ENCODE measurements at places on chromosomes 13 and 19. TPM values are rescaled to one million over a fixed set of nuclear protein-coding genes. Genes with fewer than 3 reads are reported as not detected.

MYH14 gene
- not detected for total RNA-seq

GRCh38 chr13:39037410-39037879 lies 444 bp downstream of the PROSER1 start:
- no peak for DNase-seq

C19orf81 gene
- total RNA-seq: 5.7 TPM

DNA sequence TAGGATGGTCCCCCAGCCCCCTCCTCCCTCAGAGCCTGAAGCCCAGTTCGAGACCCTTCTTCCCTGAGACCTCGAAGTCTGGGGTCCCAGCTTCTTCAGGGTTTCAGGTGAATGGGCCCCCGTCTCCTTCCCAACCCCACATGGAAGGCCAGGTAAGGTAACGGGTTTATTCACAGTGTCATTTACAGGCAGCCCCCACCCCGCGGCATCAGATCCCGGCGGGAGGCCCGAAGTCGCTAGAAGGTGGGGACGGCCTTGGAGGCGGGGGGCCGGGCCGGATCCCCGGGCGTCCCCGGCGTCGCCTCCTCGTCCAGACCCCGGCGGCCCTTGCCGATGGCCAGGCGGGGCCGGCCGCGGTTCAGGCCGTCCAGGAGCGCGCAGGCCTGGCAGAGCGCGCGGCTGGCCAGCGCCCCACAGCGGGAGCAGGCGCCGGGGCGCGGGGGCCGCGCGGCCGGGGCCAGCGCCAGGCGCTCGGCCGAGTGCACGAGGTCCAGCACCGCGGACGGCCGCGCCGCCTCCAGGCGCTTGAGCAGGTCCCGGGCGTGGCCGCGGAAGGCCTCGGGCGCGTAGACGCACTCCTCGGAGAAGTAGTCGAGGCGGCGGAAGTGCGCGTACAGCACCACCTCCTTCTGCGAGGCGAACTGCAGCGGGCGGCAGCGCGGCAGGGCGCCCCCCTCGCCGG lies 9.7 kb downstream of the CTU1 start:
- peak; percentile 27 for DNase-seq

VAV1 gene
- total RNA-seq: 111 TPM

MIDN gene
- 72.3 TPM for total RNA-seq

PALM gene
- total RNA-seq: 0.72 TPM

- no peak for DNase-seq
Observed at GRCh38 chr19:45515807-45516401, 8.6 kb downstream of the VASP start.

- DNase-seq: no peak
Observed at GRCh38 chr13:70203661-70204229, 95.5 kb upstream of the KLHL1 start.

PCDH8 gene
- not detected for total RNA-seq

DNA sequence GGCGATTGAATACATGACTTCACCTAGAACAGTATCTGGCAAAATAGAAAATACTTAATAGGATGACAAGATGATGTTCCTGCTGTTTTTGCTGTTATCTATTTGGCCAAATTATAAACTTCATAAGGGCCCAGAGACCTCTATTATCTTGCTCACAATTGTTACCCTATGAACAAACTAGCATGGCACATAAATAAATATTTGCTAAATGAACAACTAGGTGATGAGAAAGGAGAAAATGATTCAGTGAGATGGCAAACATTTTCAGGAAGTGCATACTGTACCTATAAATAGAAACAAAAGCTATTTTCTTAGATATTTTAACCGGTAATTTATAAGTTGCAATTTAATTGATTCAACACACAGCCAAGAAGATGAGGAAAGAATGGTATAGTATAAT lies 78.4 kb downstream of the FAM216B start:
- DNase-seq: no peak

- no peak for DNase-seq
Observed at GRCh38 chr19:49681830-49682229, 4.8 kb downstream of the PRMT1 start.

TMEM145 gene
- 1.6 TPM for total RNA-seq

DNA sequence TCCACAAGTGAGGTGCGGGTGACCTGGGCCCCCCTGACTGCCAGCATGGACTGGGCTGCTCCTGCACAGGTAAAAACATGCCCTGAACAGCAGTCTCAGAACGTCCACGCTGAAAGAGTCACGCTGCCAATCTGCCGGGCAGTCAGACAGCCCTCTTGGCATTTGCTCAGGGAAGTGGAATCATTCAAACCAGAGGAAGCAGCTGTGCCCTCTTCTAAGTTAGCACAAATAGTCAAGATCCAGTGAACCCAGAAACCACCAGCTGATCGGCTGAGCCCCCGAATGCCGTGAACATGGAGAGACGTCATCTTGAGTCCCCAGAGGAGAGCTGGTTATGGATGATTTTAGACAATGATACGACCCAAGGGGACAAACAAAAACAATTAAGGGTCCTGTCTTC lies 34.4 kb downstream of the KLF2 start:
- DNase-seq: no peak

SLC7A10 gene
- not detected for total RNA-seq

RPS15 gene
- 1,293 TPM for total RNA-seq

- DNase-seq: no peak
Observed at GRCh38 chr13:85333506-85334020, 465.7 kb downstream of the SLITRK6 start.

All from activated T-cell treated with anti-CD3 and anti-CD28 coated beads, Interleukin-2, amount 50 U/mL, for 72 hours (primary cell).